H54 (cell line): ENCODE measurements at places on chromosomes 7 and 10.

- no peak for DNase-seq
These were observed 42.9 kb downstream of the CHN2 start for GRCh38 chr7:29237489-29237888.

GRCh38 chr10:118835682-118836326, 81.0 kb upstream of the CACUL1 start:
- DNase-seq = no peak

- DNase-seq = no peak
These were observed 72.7 kb downstream of the STK17A start for GRCh38 chr7:43655584-43655983.

GRCh38 chr10:68594405-68594804, 34.3 kb downstream of the TET1 start:
- DNase-seq = peak; percentile 82

- DNase-seq = peak; percentile 61
These were observed 424.3 kb downstream of the RPS24 start for GRCh38 chr10:78457804-78458482.

- no peak for DNase-seq
These were observed 192.3 kb upstream of the ZMIZ1 start for GRCh38 chr10:78876449-78876848.
